ENCODE measurements at places on chromosomes 3 and 15.

DNA sequence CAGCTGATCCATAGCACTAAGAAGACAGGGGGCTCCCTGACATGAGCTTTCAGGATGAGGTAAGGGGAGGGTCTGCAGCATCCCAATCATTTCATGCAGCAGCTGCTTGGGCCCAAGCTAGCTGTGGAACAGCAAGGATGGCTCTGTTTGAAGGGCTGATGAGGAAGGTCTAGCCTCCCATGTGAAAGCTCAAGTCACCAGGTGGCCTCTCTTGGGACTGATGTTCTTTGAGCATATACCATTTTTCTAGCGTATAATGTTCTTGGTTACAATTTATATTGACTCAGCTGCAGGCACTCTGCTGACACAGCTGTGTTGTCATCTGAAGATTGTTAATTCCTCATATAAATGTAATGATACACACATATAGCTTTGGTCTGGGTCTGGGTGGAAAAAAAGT is 87.0 kb downstream of the CD200R1L start:
- no peak for DNase-seq

DNA sequence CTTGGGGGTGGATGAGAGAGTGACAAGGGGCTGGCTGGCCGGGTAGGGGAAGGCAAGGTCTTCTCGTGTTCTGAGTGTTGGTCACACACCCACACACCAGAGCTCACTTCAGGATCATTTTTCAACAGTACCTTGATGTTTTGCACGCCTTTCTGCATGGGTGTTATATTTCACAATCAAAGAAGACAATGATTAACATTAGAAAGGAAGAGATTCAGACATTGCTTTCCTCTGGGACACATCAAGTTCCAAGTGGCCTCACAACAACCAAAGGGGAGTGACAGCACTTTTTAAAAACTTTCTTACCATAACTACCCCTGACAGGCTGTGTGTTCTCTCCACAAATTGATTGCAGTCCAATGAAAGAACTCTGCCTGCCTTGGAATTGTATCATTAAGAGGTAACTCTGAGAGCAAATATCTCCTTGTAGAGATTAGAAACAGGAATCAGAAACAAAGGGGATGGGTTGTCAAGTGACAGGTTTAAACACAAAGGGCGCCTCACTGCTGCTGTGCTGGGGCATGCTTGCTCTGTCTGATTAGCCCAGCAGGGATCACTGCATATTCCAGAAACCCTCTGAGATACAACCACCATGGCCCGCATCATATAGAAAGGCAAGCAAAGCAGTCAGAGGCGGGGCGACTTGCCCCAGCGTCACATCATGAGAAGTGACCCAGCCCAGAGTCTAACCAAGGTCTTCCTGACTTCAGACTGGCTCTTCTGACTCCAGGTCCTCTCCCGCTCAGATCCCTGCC is 230.8 kb downstream of the FEZF2 start:
- DNase-seq, result no peak

- DNase-seq, result no peak
Observed at GRCh38 chr3:72255191-72255590, 470.2 kb upstream of the PROK2 start.

DNA sequence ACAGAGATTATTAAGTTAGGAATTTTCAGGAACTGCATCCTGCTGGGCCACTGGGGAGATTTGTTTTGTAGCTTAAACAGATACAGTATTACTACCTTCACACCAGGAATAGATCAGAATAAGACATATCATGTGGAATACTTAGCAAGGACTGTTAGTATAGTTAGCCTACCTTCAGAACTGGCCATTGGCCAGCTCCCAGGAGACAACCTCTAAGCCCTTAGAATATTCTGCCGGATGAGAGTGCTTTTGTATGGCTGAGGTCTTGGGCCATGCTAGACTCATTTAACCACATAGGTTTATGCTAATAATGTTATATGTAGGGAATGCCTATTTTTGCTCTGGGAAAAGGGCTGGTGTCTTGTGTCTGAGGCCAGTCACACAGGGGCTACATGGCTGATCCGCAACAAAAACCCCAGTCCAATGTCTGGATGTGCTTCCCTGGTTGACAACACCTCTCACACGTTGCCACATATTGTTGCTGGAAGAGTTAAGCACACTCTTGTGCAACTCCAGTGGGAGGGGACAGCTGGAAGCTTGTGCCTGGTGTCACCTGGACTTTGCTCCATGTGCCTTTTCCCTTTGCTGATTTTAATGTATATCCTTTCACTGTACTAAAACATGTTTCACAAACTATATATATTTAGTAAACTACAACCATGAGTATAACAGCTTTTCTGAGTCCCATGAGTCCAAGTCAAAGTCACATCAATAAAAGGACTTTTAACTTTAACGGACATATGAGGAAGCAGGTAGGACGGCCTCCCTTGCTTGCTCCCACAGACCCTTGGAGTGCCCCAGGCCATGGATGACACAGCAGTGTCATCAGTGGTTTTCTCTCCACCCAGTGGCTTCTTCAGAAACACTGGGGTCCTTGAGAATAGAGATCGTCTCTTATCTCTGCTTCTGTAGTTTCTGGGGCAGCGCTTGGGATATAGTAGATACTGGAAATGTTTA is 118.0 kb upstream of the C3orf80 start:
- no peak for DNase-seq

DNA sequence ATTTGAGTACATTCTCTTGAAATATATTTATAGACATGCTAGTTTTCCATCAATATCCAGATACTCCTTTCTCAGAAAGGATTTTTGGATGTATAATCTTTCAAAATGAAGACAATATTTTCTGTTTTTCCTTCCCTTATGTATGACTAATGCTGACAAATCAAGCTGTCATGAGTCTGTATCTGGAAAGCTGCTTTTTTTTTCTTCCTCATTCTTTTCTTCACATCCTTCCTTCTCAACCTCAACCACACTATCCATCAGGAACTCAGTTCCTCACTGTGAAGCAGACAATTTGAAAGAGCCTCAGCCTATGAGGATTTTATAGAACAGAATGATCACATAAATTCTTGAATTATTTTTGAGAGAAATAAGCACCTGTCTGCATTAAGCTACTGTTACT is 335.9 kb upstream of the EPHA6 start:
- no peak for DNase-seq

- no peak for DNase-seq
Observed at GRCh38 chr15:99264125-99264524, 12.8 kb downstream of the LRRC28 start.

GRCh38 chr3:115239717-115240116 is 92.6 kb upstream of the ZBTB20 start:
- peak; percentile 87 for DNase-seq

DNA sequence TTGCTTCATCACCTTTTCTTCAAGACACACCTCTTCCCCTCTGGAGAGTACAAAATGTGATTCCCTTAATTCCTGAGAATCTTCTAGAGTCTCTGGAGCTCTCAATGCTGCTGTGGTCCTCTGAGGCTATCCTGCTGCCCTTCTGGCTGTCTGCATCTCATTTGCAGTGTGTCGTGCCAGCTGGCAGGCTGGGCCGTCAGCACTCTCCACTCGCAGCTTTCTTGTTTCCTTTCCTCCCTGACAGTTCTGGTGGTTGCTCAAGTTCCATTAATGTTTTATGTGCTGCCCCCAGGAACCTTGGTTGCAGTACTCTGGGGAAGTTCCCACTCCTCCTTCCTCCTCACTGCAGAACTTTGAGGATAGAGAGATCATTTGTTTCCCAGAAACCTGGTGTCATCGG is 210.8 kb upstream of the ROPN1 start:
- DNase-seq, result no peak

DNA sequence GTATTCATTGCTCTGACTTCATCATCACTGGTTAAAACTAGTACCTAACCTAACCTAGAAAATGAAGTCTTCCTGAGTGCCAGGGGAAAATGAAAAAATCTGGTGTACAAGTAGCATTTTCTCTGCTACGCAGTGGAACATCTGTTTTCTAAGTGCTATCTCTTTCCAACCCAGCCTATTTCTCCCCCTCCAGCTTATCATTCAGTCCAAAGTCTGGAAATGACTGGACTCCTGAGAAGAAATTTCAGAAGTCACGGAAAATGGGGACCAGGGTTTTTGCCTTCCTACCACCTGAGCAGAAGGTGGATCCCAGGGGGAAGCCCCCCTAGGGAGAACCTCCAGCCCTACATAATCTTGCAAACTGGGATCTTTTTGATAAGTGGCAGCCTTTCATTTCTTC is 9.6 kb upstream of the GLCE start:
- no peak for DNase-seq

DNA sequence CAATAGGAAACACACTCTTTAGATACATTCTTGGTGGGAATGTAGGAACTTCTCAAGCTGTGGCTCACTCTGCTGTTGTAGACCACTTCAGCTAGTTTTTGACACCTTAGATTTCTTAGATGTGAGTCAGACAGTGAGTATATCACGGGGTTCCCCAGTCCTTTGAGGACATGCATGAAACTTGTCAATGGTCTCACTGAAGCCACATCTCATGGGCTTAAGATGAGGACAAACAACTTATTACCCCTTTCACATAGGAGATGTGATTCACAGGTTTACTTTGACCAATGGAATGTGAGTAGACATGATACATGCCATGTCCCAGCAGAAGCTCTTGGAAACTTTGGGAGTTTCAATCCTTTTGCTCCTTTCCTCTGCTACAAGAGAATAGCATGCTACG is 325.5 kb downstream of the CHST2 start:
- no peak for DNase-seq

- DNase-seq, result no peak
Observed at GRCh38 chr3:186321746-186322145, 40.3 kb downstream of the DGKG start.

DNA sequence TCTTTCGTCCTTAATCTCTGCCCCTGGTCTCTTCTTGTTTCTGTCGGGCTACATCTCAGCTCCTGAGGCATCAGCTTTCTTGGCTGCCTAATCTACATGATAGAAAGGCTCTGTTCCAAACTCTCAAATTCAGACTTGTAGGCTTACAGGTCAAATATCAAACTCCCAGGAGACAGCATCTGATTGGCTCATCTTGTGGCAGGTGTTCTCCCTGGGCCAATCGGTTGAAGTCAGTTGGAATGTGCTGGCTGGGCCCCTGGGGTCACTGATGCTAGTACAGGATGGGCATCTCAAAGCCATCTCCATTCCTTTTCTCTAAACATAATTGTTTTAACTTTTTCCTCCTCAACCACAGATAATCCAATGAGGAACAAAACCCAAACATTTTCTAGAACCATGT is 198.7 kb downstream of the CNTN3 start:
- DNase-seq, result no peak

GRCh38 chr3:50194128-50194902 is 2.9 kb downstream of the GNAT1 start:
- peak; percentile 48 for DNase-seq

DNA sequence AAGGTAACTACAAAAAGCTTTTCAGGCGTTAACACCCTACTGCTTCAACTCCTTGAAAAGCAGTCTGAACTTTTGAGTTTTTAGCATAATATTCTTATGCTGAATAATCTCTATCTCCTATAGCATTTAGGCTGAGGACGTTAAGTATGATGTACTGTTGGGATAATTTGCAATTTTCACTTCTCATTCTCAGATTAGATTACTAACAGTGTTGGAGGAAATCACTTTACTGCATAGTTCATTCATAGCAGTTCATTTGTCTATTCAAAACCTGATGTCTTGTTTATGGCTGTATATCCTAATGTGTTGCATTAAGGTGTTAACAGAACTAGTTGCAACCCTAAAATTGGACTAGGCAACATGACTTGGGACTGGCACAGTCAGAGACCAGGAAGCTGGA is 983.1 kb downstream of the FHIT start:
- DNase-seq, result no peak

- no peak for DNase-seq
Observed at GRCh38 chr15:29596266-29596665, 226.0 kb downstream of the TJP1 start.

DNA sequence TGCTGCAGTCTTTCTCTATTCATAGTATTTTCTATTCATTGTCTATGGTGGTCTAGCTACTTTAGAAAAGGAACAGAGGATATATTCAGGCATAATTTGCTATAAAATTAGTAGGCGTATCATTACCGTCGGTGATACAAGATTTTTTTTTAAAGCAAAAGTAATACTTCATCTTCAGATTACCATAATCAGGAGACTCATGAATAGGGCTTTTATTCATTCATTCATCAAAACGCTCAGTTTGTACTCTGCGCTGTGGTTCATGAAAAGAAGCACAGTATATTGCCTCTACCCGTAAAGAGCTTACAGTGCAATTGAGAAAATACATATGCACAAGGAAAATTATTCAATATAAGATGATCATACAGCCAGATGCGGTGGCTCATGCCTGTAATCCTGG is 136.7 kb upstream of the CHRM5 start:
- no peak for DNase-seq

DNA sequence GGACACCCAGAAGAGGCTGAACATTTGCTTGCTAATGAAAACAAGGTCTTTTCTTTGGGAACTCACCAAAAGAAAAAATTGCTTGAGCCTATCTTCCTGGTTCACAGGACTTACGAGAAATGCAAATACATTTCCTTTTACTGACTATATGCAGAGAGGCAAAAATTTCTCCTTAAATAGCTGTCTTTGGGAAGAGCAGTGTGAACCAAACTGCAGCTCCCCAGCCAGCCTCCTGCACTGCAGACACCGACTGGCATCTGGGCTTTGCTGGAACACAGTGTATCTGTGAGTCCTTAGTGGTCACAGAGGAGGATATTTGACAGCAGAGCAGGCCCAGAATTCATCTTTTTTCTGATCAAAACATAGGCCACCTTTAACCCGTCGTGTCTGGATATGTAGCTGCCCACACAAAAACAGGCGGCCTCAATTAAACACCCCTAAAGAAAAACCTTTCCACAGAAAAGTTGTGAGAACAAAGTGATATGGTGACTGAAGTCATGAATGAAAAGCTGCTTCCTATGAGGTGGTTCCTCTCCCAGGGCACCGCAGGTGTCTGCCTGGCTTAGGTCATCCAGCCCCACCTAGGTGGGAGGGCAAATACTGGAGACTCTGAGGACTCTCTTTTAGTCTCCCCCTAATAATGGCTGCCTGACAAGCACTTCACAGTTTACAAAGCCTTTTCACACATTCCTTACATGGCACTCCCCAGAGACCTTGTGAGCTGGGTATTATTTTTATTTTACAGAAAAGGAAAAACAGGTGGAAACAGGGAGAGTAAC is 46.1 kb upstream of the TMEM158 start:
- DNase-seq, result no peak
